GDM1 (cell line): ENCODE measurements at places on chromosomes 2 and 18.

- DNase-seq, result no peak
Measured at GRCh38 chr2:29744976-29745375, 176.4 kb downstream of the ALK start.

DNA sequence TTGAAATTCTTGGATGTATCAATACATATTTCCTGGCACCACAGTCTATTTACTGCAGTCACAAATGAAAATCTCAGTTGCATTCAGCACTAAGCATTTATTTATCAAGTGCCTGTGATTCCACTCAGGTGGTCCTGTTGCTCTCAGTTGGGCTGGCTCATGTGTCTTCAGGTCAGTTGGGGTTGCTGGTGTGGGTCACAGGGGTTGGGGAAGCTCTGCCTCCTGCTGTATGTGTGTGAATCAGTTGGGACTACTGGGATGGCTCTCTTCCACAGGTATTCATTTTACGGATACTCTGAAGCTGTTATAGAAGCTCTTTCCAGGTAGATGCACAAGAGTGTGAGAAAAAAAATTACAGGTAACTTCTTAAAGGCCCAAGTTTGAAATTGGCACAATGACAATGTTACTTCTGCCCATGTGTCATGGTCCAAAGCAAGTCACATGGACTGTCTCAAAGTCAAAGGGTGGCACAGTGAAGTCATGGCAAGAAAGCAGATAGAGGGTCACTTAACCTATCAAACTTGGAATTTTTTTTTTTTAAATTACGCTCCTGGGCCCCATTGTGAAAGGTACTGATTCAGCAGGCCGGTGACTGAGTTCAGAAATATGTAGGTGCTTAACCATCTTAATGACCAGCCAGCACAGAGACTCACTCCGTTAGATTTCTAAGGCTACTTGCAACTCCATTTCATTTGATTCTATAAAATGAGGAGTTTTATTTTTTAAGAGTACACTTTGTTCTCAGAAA, 249.2 kb upstream of the GCFC2 start:
- no peak for DNase-seq

DNA sequence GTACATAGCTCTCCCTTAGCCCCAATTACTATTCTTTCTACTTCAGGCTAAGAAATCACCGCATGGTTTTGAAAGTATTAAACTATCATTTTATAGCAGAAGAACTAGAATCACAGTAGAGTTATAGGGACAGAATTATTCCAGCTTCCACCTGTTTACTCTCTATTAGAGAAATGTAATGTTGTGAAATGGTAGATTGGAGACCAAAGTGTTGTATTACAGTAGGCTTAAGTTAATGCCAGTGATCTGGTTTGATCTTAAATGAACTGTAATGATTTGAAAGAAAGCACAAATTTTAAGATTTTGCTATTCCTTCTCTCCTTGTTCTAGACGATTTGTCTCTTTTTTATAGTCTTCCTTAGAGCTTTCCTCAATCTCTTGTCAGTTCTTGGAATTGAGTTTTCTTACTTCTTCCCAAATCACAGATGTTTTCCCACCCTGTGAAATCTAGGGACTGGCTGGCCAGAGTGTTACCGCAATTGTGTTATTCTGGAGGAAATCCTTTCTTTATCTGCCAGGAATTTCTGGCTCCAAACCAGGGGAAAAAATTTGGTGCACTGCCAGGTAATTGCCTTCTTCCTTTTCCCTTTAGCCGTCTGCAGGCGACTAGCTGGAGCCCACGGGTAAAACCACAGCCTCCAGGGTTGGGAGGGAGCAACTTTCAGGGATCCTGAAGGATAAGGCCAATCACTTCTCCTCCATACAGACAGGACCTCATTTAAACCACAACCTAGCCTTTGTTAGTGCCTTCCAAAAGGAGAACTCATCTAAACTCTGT, 51.7 kb downstream of the NOP58 start:
- DNase-seq, result no peak

DNA sequence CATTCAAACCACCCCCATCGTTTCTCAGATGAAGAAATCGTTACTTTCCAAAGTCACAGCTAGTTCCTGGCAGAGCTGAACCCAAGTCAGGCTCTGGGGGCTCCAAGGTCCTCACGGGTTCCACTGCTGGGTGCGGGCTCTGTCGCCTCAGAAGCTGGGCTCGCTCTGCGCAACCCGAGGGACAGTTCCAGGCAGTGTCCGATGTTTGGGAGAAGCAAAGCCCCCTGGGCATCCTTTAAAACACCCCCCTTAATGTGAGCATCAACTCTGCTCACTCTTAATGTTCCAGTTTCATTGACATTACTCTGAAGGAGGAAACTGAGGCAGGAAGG, 796 bp downstream of the AOX1 start:
- DNase-seq, result no peak

- DNase-seq, result no peak
Measured at GRCh38 chr2:149725234-149725633, 137.7 kb upstream of the MMADHC start.

DNA sequence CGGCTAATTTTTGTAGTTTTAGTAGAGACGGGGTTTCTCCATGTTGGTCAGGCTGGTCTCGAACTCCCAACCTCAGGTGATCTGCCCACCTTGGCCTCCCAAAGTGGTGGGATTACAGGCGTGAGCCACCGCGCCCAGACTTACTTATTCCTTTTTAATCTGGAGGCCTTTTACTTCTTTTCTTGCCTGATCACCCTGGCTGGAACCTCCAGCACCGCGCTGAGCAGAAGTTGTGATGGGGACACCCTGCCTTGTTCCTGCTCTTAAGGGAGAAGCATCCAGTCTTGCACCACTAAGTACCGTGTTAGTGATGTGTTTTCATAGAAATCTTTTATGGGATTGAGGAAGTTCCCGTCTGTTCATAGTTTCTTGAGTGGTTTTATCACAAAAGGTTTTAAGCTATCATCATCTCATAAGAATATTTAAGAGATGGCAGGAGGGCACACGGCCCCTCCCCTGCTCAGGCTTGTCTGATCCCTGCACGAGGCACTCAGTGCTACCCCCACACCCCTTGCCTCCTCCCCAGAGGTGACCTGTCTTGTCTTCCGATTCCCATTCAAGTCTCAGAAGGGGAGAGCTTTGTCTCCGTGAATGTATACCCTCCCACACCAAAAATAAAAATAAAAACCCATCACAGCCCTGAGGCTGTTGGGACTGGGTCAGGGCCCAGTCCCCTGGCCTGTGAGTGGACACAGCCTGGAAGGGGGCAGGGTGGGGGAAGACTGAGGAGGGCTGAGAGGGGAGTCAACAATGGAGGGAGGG, 65.3 kb upstream of the SMAD7 start:
- DNase-seq, result no peak

DNA sequence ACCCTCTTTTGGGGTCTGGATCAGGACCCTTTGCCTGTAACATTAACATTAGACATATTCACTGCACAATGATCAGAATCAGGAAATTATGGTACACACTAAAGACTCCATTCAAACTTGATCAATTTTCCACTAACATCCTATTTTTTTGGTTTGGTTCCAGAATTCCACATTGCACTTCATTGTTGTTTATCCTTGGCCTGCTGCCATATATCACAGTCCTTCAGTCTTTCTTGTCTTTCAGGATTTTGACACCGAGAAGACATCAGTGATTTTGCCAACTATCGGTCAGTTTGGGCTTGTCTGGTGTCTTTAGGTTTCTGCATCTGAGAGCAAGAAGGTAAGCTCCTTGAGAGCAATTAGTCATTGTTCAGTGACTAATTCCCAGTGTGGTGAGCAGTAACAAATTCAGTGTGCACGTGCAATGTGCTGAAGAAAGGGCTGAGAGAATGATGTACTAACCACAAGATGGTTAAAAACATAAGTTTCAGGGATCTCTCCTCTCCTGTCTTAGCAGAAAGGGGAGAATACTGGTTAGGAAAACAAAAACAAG, 23.5 kb downstream of the MARCHF4 start:
- no peak for DNase-seq

DNA sequence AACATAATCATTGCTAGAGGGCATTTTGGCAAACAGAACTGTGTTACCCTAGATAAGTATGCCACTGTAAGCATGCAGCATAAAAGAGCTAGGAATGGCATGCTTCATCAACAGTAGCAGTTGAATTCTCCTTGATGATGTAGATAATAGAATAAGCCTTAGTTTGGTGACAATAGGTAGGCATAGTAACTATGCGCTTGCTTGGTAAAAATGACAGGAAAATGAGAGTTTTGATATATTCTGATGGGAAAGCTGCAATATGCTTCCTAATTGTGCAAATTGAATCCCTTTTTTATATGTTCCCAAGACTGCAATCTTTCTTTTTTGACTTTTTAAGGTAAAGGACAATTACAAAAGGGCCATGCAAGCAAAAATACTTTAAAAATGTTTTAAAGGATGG, 930.9 kb upstream of the FAM98A start:
- DNase-seq, result no peak

DNA sequence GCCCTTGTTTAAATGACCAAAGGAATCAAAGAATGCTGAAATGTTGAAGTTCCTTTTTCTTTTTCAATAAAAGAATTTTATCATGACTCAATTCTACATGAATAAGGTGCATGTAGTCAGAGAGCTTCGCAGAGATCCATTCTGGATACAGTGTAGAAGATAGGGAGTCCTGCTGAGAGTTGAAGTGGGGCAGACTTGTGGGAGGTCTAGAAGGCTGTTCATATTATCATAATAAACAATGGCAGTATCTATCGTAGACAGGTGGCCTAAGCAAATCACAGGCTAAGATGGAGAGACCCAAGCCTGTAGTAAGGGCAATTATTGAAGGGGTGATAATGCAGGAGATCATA, 1322.0 kb upstream of the CELF4 start:
- no peak for DNase-seq

DNA sequence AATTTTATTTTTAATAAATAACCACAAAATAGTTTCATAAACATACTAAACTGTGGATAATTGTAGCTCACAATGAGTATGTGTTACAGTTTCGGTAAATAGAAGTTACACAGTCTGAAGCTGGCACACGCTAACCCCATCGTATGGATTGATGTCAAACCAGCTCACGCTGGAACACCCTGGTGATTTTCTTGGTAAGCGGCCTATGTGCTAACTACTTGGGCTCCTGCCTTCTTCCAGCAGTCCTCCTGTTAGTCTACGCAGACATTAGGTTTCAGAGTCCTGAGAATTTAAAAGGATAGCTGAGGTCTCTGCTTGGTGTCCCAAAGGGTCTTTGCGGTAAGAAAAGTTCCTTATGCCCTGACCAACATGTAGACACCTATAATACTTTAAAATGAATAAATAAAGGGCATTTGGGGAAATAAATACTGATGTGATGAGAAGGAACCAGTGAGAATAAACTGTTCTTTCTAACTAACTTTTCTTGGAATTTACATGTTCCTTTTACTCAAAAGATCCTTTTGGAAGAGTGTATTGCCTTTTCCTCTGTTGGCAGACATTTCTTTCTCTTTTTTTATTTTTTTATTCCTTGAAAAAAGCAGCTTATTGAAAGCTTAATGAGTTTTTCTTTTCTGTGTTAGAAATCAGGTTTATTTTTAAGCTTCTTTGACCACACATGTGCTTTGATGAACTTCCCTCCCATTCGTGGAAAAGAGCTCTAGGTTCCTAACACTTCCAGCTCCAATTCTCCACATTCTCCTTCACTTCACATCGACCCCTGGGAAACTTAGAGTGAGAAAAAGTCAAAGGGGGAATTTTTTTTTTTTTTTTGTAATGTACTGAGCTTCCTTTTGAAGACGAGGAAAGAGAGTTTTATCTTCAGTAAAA, 322.2 kb downstream of the IRS1 start:
- DNase-seq, result no peak

GRCh38 chr2:147062073-147062472, 782.8 kb upstream of the ACVR2A start:
- DNase-seq, result no peak

DNA sequence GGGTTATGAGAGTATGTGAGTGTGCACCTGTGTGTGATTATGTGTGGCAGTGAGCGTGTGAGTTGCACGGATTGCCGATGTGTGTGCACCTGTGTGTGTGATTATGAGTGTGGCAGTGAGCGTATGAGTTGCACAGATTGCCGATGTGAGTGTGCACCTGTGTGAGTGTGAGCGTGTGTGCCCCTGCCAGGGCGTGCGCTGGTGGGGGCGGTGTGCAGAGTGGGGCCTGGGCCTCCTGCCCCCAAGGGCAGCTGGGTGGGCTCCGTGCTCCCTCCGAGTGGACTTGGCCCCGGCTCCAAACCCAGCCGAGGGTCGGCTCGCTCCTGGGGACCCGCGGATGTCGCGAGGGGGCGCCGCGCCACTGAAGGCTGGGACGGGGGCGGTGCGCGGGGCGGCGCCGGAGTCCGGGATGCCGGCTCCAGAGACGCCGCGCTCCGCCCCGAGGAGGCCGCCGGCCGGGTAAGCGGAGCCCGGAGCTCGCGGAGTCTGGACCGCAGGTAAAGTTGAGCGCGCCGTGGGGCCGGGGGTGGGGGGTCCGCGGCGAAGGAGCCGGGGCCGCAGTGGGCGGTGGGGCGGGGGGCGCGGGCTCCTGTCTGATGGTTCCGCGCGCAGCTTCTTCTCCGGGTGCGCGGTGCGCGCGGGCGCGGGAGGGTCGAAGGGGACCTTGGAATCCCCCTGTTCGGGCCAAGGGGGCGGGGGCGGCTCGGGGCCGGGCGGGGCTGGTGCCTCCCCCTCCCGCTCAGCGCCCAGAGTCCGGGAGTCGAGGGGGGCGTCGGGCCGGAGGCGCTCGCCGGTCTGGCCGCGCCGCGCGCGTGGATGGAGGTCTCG, at the start of gene KCNG2:
KCNG2 (plus strand) TSS at position 421 of the 828 bp plus-strand sequence. CDS start 65,730 bp downstream, outside the sequence.
- DNase-seq, result no peak

GRCh38 chr2:235024931-235025773, 73.3 kb downstream of the SH3BP4 start:
- no peak for DNase-seq

- DNase-seq, result no peak
Measured at GRCh38 chr2:3571284-3571683, 3.8 kb upstream of the RPS7 start.

- no peak for DNase-seq
Measured at GRCh38 chr2:180599804-180600203, 380.6 kb upstream of the UBE2E3 start.

GRCh38 chr2:43325107-43325811, 98.9 kb upstream of the ZFP36L2 start:
- no peak for DNase-seq

GRCh38 chr2:183592271-183592670, 468.0 kb downstream of the NUP35 start:
- no peak for DNase-seq

- DNase-seq, result no peak
Measured at GRCh38 chr2:236935631-236936445, 149.9 kb upstream of the COPS8 start.

GRCh38 chr18:39602131-39602530, 2036.5 kb upstream of the CELF4 start:
- DNase-seq, result no peak

DNA sequence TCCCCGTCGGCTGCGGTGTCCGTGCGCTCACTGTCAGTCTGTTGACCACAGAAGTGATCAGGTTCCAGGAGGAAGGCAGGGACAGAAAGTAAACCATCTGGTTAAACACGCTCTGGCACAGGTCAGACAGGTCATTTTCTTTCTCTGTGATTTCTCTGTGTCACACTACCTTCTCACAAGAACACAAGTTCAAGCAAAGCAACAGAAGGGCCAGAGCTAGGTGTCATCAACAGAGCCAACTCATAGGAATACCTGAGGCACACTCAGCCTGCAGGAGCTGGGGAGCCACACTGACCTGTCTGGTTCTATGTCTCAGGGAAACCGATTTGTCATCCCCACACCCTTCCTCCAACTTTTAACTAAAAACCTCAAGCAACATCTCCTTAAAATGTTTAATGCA, 115.1 kb upstream of the ZBTB14 start:
- no peak for DNase-seq

GRCh38 chr18:27363872-27364271, 178.8 kb upstream of the CHST9 start:
- DNase-seq, result no peak

GRCh38 chr2:105262651-105263091, 21.1 kb downstream of the GPR45 start:
- DNase-seq, result no peak
